ENCODE measurements at places on chromosomes 5 and 9. TPM values are rescaled to one million over a fixed set of nuclear protein-coding genes. Genes with fewer than 3 reads are reported as not detected.

Gene GPR151
- polyA plus RNA-seq, result not detected

GRCh38 chr9:115944166-115944948, 209.2 kb upstream of the PAPPA start:
- DNase-seq, result no peak

GRCh38 chr9:116099821-116100220, 53.8 kb upstream of the PAPPA start:
- DNase-seq, result no peak

GRCh38 chr5:95881833-95882232, 59.3 kb upstream of the GLRX start:
- no peak for DNase-seq

- peak; percentile 49 for DNase-seq
These were observed 31.1 kb downstream of the FOXD1 start for GRCh38 chr5:73417303-73418034.

Gene LRRTM2
- 1.9 TPM for polyA plus RNA-seq

Gene RMND5B
- 37.2 TPM for polyA plus RNA-seq

DNA sequence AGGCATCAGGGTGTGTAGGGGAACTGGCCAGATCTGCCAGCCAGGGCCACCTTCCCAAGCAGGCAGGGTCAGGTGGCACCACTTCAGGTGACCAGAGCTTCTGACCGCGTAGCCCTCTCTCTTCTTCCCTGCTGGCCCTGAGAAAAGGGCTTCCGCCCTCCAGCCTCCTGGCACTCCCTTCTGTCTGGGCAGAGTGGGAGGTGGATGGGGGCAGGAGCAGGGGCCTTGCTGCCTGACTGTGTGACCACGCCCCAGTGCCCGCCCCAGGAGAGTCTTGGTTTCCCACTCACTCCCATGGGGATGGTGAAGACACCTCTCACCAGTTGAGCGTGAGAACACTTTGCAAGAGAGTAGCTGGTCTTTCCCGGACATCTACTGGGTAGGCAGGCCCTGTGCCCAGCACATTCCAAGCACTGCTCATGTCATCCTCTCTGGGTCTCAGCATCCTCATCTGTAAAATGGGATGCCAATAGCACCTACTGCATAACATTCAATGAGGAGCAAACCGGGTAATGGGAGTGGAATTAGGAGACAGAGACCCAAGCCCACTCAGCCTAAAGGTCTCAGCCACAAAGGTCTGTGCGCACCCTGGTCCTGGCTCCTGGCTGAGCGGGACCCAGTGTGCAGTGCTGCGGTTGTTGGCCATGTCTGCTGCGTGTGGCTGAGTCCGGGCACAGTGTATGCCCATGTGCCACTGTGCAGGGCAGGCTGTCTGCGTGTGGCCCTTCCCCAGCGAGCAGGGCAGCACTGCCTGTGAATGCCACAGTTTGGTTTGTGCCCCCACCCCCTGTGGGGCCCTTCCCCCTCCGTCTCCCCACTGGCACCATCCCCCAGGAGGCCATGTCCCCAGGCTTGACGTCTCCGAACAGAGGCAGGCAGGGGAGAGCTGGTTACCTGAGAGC, 179.1 kb upstream of the IER5L start:
- no peak for DNase-seq

Gene CDH6
- 58.7 TPM for polyA plus RNA-seq

DNA sequence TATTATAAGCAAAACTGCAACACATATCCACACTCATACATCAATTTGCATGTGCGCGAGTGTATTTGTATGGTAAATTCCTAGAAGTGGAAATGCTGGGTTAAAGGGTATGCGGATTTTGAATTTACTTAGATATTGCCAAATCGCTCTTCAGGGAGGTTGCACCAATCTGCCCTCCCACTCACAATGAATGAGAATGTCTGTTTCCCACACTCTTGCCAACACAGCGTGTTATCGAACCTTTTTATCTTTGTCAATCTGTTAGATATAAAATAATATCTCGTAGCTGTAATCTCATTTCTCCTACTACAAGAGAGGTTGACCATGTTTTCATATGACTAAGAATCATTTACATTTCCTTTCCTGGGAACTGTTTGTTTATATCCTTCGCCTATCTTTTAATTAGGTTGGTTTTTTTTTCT, 35.7 kb downstream of the LHX2 start:
- DNase-seq, result no peak

Gene MED7
- 27.5 TPM for polyA plus RNA-seq

Gene F2RL2
- polyA plus RNA-seq, result 0.49 TPM

DNA sequence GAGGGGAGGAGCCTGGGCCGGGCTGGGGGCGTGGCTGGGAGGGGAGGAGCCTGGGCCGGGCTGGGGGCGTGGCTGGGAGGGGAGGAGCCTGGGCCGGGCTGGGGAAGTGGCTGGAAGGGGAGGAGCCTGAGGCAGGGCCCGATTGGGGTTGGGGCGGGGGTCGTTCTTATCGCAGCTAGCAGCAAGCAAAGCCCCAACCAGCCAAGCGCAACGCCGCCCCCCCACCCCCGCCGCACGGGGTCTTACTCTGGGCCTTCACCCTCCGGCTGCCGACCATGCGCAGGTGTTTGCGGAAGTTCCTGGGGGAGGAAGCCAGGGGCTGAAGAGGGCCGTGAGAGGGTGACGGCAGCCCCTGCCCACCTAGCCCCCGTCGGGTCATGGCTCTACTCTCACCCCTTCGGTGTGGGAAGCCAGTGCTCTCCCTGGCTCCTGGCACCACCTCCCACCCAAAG, 5.0 kb downstream of the NSMF start:
- no peak for DNase-seq

Gene ZDHHC11
- polyA plus RNA-seq, result 11.0 TPM

DNA sequence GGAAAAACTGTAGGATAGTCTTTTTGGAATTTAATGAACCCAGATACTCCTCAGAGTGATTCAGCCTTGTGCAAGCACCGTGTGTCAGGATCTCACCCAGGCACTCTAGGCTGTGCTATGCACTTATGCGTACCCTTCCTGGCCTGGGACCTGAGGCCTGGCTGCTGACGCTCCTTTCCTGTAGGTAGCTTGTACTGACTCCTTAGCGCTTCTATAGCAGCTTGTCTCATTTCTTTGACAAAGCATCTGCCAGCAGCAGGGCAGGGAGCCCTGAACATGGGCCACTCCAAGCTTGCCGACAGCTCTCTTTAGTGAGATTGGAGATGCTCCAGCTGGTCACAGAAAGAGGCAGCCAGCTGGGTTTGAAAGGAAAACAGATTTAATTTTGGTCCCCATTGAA, 147.3 kb downstream of the SGCD start:
- DNase-seq, result no peak

- no peak for DNase-seq
These were observed 9.9 kb downstream of the FBN2 start for GRCh38 chr5:128528126-128528525.

- DNase-seq, result no peak
These were observed 92.3 kb downstream of the FANCC start for GRCh38 chr9:95225076-95225725.

GRCh38 chr9:11833056-11833455, 860.1 kb upstream of the TYRP1 start:
- DNase-seq, result no peak

- DNase-seq, result no peak
These were observed 335 bp downstream of the ROPN1L start for GRCh38 chr5:10441992-10442435.

Gene AHRR
- polyA plus RNA-seq, result 3.0 TPM

Gene TMEFF1
- polyA plus RNA-seq, result 8.8 TPM

GRCh38 chr9:25449503-25449902, 228.7 kb downstream of the TUSC1 start:
- DNase-seq, result no peak

DNA sequence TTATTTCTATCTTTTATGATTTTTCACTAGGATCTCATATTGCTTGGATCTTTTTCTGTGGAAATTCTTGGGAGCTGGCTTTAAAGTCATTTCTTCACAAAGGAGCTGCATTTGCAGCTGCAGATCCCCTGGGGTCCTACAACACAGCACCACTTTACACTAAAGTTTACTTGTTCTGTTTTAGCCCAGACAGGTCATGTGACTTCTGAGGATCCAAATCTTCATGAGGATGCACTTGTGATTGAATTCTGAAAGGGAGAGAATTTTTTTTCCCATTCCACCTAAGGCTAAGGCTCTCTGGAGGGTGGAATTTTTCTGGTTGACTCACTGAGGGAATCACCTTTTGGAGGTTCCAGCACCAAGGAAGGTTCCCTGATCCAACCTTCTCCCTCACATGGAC, 43.4 kb downstream of the ACOT12 start:
- no peak for DNase-seq

Gene TAS2R1
- 0.15 TPM for polyA plus RNA-seq

Gene SPEF2
- polyA plus RNA-seq, result 39.7 TPM

- peak; percentile 21 for DNase-seq
These were observed 621 bp downstream of the AK6 start for GRCh38 chr5:69368458-69369339.

DNA sequence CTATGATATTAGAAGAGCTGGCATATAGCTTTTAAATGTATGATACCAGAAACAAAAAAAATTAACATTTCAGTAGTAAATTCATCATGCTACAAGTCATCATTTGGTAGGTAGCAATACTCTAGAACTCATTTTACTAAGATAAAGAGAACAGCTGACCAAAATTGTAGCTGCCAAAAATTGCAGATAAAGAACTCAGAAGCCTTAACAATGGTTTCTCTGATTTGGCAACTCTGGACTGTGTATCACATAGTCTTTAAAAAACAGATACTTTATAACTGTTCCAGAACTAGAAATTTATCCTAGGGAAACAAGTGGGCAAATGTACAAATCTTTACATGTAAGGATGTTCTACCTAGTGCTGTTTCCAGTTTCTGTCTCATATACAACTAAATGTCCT, 33.9 kb downstream of the ZFR start:
- no peak for DNase-seq

GRCh38 chr9:126788634-126789349, 16.0 kb upstream of the ZBTB43 start:
- DNase-seq, result no peak

DNA sequence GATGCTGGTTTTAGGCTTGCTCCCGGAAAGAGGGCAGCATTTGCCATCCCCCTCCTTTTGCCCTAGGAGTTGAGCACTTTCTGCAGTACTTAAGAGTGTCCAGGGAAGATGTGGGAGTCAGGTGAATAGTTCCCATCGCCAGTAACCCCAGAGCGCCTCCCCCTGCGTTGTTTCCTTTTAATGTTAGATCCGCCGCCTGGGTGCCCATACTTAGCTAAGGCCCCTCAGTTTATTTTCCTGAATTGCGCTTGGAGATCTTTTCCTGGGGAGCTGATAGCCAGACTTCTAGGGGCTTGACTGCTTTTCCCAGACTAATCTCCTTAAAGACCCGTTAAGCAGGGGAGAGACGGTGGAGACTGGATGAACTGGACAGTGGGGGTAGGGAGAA, 377 bp upstream of the PCDHAC2 start:
- DNase-seq, result no peak

Gene PCDHB7
- polyA plus RNA-seq, result 5.2 TPM

Gene TSSK1B
- not detected for polyA plus RNA-seq

Gene FOXD4L6
- polyA plus RNA-seq, result not detected

Gene QRFP
- 0.37 TPM for polyA plus RNA-seq

- no peak for DNase-seq
These were observed 227.2 kb upstream of the KLF9 start for GRCh38 chr9:70641631-70642030.

Gene GPR150
- not detected for polyA plus RNA-seq

Gene ADAM19
- polyA plus RNA-seq, result 8.7 TPM

Gene PCDHB13
- 8.1 TPM for polyA plus RNA-seq

- DNase-seq, result no peak
These were observed 6.2 kb upstream of the TRIM7 start for GRCh38 chr5:181211208-181211607.

Gene MEF2C
- polyA plus RNA-seq, result 39.2 TPM

DNA sequence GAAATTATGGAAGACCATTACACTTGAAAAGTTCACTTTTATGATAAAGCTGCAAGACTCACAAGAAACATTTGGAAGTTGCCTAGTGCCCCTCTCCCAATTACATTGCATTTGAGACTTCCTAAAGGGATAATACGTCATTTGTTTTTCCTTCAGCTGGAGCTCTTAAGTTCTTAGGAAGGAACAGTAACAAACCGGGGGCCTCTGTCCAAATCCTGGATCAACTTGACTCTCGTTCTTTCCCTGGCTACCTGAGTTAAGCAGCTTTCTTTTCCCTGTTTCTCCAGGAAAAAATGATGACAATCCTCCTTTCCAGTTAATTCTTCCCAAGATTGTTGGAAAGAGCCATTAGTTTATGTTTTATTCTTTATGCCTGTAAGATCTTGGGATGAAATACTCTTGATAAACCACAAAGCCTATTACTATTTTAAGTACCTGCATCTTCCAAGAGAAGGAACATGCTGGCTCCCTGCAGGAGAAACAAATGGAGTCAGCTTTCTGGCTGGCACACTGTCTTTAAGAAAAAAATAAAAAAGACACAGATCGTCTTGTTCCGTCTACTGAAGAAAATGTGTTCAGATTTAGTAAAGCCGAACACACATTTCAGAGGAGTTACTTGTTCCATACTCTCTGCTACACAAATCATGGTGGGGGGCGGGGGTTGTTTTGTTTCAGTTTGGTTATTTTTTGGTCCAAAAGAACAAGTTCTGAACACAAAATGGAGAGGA, 297.9 kb downstream of the EFNA5 start:
- DNase-seq, result no peak

DNA sequence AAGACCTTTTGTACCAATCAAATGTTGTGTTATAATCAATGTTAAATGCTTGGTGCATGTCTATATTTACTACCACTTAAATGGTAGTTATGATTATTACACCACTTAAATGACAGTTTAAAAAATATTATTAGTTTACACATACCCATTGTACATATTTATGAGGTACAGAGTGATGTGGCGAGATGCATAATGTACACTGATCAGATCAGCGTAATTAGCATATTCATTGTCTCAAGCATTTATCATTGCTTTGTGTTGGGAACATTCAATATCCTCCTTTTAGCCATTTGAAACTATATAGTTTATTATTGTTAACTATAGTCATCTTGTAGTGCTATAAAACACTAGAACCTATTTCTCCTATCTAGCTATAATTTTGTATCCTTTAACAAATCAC, 434.4 kb upstream of the ACTBL2 start:
- no peak for DNase-seq

DNA sequence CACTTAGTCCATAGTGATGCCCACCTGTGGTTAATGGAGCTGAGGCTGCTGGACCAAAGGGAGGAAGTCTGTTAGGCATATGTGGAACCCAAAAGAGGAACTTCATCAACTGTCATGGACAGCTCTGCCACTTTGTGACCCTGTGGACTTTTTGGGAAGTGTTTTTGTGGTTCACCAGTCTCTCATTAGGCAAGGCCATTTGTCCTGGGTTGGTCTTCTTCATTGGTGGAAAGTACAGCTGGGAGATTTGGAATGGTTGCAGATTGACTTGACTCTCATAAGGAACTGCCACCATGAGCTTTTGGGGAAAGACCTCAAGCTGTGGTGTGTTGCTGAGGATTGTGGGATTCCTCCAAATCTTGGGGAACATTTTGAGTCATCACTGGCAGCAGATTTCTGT, 31.9 kb upstream of the IL12B start:
- DNase-seq, result no peak

Gene SLC22A4
- polyA plus RNA-seq, result 3.1 TPM

Gene SELENOP
- polyA plus RNA-seq, result 495 TPM
